Pancreas (tissue), 10 donors: ENCODE measurements at places on chromosomes 2 and 18.

- DNase-seq: no peak
These were observed 127.0 kb downstream of the GAREM1 start for GRCh38 chr18:32343634-32344033.

DNA sequence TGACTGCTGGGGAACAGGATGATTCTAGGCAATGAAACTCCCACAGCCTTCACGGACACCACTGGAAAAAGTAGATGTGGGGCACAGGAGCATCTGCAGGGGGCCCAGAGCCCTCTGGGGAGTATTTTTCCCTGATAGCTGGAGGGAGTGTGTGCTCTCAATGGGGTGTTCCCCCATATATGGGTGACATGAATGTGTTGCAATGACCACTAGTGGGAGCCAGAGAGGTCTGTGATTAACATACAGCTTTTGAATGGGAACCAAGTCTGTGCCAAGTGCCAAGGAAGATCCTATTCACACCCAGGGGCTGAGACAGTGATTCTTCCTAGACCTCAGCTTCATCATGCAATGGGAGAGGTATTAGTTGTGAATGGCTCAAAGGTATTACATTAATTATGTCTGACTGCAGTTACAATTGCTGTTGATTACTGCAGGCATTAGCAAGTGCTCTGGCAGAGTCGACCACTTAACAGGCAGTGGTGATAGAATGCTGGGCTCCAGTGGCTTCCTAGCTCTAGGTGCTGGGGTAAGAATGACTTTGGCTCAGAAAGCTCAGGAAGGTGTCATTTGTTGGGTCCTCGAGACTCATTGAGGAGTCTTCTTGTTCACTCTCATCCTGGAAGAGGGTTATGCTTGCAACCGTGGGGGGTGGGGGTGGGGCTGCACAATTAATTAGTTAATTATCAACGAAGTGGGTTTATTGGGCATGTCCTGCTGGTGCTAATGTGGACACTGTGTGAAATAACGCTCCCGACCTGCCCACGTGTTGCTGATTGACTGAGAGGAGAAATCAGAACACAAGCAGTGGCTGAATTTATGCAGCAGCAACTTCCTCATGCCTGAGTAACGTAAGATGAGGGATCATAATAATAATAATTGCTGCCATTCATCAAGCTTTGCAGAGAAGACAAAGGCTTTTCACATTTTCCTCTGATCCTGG, 194.1 kb downstream of the CLIP4 start:
- peak; percentile 39 for DNase-seq

DNA sequence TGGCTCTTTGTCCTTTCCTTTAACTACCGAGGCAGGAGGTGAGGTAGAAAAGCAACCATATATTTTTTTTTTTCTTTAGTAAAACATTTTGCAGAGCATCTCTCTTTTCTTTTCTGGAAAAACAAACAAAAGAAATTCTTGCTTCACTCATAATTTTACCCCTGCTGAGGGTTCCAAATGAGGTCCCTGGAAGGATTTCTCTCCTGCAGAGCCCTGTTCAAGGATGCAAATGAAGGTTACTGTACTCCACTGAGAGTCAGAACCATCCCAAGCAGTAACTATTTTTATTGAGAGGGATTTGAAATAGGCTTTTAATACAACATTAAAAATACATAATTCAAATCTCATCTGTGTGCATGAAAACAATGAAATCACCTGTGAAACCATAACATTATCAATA, 19.5 kb upstream of the MYO1B start:
- DNase-seq: no peak

DNA sequence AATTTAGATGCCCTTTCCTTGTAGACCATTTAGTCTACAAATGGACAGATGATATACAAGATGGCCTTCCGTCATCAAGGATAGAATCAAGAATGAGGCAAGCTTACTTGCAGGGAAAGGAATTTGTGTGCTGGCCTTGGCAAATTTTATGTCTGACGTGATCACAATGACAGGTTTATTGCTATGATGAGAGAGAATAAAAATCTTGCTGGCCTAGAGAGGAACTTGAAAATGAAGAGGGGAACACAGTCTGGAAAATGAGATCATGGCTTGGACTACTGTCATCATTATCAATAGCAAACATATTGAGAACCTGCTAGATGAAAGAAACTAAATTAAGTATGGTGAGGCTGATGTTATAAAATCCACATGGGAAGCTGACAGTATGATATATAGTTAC, 66.0 kb downstream of the CSRNP3 start:
- DNase-seq: no peak

DNA sequence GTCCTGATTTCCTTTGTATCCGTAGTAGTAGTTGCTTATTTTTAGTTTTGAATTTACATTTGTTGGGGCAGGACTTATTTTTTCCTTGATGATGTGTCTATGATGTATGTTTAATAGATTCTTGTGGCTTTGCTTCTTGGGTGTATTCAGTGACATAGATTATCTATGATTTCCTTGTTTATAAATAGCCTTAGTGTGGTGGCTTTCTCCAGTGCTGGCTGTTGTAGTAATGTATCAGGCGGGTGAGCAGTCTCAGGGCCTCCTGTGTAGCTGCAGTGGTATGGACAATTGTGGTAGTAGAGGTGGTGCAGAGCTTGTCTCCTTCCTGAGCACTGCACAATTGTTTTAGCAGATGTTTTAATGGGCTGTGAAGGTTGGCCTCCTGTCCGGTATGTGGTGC, 60.5 kb downstream of the SMCHD1 start:
- DNase-seq: no peak

DNA sequence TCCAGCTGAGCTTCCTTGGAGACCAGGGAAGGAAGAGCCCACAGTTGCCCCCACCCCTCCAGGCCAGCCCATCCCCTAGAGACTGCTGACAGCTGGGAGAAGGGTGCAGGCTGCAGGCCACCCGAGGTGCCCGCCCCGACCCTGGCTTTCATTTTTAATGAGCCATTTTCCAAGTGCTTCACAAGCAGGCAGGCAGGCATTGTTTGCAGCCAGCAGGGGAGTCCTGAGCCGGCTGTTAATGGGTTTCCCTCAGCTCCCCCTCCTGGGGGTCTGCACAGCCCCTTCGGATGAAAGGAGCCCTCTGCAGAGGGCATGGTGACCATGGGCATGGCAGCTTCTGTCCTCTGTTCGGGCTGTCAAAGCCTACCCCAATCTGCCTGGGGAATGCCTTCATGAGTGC, 94.5 kb downstream of the ZBTB7C start:
- no peak for DNase-seq

- DNase-seq: no peak
These were observed 139.9 kb downstream of the MYT1L start for GRCh38 chr2:2191110-2191707.

- no peak for DNase-seq
These were observed 50.7 kb downstream of the LIPG start for GRCh38 chr18:49612515-49613033.

- DNase-seq: no peak
These were observed 62.7 kb downstream of the FAM168B start for GRCh38 chr2:131030478-131030971.

DNA sequence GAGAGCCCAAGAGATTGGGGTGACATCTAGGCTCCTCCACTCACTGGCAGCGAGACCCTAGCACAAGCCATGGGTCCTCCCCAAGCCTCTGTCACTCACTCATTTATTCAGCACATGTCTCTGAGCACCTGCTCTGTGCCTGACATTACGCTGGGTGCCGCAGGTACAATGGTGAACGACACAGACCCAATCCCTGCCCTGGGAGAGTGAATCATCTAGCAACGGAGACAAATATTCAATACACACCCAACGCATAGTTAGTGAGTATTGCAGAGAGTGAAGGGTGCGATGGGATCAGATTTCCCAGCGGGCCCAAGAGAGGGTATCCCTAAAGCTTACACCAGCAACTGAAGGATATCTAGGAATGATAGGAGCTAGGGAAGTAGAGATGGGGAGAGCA, 45.5 kb downstream of the ZFP36L2 start:
- DNase-seq: no peak

- DNase-seq: no peak
These were observed 322.6 kb downstream of the AFF3 start for GRCh38 chr2:99819766-99820165.

GRCh38 chr2:136049991-136050920, 64.8 kb upstream of the DARS1 start:
- DNase-seq: no peak

DNA sequence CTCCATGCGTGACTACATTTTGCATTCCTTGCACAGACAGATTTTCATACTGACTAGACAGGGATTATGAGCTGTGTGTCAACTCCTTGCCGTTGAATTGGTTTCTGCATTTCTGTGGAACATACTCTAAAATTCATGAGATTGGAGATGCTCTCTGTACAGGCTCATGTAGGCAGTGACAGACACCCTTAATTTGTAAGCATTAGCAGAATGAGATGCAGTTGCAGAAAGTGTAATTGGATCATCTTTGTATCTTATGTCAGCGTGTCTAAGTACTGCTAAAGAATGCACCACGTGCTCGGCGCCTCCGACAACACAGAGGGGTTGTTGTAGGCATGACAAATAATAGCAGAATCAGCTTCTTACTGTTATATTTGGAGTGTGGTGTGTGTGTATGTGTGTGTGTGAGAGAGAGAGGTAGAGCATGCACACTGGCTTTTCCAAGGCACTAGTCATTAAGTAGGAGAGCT, 212.4 kb downstream of the CMPK2 start:
- DNase-seq: no peak

- no peak for DNase-seq
These were observed 238.6 kb downstream of the C1D start for GRCh38 chr2:67824186-67824585.

DNA sequence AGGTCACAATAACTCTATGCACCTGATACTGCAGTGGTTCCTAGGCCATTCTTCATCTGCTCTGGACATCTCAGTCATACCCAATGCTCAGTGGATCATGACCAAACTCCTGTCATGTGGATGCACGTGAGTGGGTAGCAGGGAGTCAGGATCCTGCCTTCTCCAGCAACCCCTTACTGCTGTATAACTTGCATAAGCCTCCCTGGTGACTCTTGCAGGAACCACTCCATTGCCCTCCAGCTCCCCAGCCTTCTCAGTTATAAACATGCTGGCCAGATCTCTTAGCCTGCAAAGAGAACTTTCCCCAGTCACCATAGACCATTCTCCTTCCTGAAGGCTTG, 98.6 kb upstream of the ZNF397 start:
- DNase-seq: no peak

- DNase-seq: no peak
These were observed 258.5 kb downstream of the ASXL3 start for GRCh38 chr18:33836564-33836963.

GRCh38 chr2:96175951-96176350, 30.7 kb upstream of the DUSP2 start:
- DNase-seq: no peak

DNA sequence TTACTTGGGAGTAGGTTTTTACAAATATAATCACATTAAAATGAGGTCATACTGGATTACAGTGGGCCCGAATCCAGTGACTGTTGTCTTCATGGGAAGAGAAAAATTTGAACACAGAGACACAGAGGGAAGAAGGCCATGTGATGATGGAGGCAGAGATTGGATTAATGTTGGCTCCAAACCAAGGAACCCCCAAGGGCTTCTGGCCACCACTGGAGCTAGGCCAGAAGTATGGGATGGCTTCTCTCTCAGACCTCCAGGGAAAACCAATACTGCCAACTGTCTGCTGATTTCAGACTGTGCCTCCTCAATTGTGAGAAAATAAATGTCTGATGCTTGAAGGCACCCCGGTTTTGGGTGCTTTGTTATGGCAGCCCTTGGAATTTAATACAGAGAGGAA, 76.0 kb downstream of the ALPK2 start:
- DNase-seq: no peak

DNA sequence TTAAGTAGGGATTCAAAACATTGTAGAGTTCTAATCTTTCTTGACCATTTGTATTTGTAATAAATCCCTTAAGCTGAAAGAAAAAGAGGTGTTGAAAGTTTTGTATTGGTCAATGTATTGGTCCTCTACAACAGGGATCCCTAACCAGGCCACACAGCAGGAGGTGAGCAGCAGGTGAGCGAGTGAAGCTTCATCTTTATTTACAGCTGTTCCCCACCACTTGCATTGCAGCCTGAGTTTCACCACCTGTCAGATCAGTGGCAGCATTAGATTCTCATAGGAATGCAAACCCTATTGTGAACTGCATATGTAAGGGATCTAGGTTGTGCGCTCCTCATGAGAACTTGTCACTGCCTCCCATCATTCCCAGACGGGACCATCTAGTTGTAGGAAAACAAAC, 715.7 kb upstream of the NXPH2 start:
- DNase-seq: no peak

- DNase-seq: no peak
These were observed 37.7 kb downstream of the GBX2 start for GRCh38 chr2:236130349-236130998.

DNA sequence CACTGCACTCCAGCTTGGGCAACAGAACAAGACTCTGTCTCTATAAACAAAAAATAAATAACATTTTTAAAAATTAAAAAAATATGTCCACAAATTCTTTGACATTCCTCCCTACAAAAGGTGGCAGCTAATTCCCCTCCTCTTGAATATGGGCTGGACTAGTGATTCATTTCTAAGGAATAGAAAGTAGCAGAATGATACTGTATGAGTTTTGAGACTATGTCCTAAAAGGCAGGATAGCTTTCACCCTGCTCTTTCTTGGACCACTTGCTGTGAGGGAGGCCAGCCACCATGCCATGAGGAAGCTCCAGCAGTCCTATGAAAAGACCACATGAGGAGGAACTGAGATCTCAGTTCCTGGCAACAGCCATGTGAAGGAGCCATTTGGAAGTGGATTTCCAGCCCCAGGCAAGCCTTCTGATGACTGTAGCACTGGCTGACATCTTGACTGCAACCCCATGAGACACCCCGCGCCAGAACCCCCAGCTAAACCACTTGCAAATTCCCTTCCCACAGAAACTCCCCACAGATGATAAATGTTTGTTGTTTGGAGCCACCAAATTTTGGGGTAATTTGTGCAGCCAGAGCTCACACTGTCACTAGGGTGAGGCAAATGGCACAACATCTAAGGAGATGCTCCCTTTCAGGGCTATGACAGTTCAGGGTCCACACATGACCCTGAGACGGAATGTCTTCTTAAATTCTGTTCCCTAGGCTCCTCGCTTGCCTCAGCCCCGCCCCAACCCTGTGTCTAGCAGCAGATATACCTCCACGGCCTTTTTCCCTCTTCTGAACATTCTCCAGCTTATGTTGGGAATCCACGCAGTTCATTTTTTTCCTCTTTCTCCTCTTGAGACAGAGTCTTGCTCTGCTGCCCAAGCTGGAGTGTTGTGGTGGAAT, 17.1 kb upstream of the ATOH8 start:
- no peak for DNase-seq

DNA sequence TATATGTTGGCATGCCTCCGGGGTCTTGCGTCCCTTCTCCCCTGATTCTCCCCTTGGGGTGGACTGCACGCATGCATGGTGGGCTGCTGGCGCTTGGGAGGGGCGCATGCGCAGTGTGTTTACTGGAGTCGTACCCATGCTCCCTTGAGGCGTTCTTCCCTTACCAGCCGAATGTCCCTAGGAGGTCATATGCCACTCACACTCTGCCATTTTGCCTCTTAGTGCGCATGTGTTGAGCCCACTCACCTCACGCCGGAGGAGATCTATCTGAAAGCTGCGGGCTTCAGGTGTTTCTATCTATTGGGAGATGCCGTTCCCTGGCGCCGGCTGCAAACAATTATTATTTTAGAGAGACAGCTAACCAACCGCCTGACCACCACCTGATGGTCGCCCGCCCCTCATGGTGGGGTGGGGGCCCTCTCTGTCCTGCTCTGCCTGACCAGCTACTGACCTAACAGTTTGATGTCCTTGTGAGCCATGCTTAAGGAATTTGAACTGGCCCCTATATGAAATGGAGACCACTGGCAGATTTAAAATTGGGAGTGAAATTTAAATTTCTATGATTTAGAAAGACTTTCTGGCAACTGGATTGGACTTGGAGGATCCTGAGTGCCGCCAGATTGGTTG, 179.6 kb downstream of the RNF144A start:
- no peak for DNase-seq

- no peak for DNase-seq
These were observed 74.6 kb upstream of the UNC80 start for GRCh38 chr2:209696836-209697711.
